ENCODE measurements at places on chromosomes 2 and 18.

GRCh38 chr18:30359521-30359920 is 683.0 kb downstream of the DSC3 start:
- DNase-seq, result no peak

DNA sequence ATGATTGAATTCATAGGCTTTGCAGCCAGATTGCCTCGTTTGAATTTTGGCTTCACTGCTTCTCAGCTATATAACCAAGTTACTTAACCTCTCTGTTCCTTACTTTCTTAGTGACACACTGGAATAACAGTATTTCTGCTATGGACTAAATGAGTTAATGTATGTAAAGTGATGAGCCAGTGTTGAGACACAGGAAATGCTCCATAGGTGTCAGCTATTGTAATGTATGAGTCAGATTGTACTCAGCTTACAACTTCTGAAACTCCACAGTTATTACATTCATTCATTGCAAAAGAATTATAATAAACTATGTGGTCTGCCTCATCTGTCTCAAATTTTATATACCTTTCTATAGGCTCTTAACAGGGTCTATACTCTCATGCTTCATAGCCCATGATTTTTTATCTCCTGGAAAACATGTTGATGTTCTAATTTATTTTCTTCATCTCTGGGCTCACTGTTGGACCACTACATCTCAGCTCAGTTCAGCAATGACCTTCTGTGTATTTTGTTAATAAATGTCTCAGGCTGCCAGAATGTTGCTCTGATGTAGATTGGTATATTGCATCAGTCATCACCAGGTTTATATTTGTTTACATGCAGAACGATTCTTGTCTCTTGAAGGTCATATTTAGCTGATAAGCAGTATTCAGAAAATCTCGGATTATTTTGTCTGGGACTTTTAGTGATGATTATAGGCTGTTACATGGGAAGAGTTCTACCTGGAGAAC is 76.2 kb downstream of the MAP3K20 start:
- DNase-seq, result no peak

DNA sequence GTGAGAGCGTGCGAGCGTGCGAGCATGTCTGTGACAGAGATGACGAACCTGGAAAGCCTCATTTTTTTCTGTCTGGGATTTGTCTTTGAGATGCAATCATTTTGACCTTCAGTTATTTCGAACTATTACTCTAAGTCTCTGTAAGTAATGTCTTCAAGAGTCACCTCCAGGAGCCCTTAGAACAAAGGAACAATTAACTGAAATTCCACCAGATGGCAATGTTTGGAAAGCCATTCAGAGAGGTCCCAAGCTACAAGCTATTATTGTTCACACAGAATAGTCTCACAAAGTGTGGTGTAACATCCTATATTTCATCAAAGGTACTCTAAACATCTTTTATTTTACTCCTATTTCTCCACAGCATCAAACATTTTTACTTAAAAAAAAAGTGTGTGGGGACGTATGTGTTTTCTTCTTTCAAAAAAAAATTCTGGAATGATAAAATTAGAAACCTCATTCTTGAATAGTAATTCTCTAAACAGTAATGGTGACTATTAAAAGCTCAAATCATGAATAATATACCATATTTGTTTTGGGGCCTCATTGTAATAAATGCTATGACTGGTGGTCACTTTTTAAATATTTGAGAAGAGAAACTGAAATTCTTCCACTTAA is 35.1 kb upstream of the MAPRE2 start:
- no peak for DNase-seq

GRCh38 chr18:8326763-8327394 is 282.4 kb upstream of the RAB12 start:
- DNase-seq, result no peak

GRCh38 chr2:7428454-7429204 is 511.4 kb downstream of the RNF144A start:
- no peak for DNase-seq

- DNase-seq, result no peak
These were observed 139.0 kb downstream of the DDX1 start for GRCh38 chr2:15730545-15731212.

GRCh38 chr2:164697688-164698461 is 76.6 kb upstream of the GRB14 start:
- DNase-seq, result no peak

GRCh38 chr2:223545830-223546229 is 56.3 kb downstream of the SCG2 start:
- no peak for DNase-seq

GRCh38 chr2:22788749-22789327 is 596.1 kb upstream of the KLHL29 start:
- DNase-seq, result no peak

GRCh38 chr18:58861861-58862301 is 2.8 kb upstream of the ZNF532 start:
- no peak for DNase-seq

DNA sequence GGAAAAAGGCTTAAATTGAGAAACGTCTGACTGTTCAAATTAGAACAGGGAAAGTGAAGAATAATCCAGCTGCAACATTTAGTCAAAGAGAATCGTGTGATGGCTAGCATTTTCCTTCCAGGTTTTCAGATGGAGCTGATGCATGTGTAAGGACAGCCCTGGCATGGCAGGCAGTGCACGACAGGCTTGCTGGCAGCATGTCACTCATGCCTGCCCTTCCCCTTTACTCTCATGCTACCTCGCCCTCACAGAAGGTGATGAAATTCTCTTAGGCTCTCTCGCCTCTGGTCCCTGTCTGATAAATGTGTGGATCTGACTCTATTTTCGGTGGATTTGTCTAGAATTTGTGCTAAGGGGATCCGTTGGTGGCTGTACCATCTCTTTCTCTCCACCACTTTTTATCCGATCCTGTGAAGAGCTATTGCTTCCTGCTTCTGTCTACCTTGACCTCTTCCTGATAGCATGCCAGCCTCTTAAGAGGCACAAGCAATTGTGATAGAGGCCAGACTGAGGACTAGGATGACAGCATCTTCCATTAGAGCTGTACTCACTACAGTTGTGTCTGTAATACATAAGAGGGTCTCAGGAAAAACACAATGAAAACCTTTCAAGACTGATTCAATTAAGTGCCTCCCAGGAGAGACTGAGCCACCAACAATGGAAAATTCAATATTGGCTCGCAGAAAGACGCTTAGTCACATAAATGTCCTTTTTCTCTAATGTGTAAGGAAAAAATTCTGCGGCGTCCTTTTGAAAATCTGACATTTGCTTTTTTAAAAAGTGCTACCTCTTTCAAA is 65.6 kb upstream of the NOSTRIN start:
- DNase-seq, result no peak

GRCh38 chr2:75570948-75571729 is 10.4 kb upstream of the EVA1A start:
- DNase-seq, result no peak

GRCh38 chr18:69469444-69469919 is 68.8 kb downstream of the DOK6 start:
- DNase-seq, result peak; percentile 43

DNA sequence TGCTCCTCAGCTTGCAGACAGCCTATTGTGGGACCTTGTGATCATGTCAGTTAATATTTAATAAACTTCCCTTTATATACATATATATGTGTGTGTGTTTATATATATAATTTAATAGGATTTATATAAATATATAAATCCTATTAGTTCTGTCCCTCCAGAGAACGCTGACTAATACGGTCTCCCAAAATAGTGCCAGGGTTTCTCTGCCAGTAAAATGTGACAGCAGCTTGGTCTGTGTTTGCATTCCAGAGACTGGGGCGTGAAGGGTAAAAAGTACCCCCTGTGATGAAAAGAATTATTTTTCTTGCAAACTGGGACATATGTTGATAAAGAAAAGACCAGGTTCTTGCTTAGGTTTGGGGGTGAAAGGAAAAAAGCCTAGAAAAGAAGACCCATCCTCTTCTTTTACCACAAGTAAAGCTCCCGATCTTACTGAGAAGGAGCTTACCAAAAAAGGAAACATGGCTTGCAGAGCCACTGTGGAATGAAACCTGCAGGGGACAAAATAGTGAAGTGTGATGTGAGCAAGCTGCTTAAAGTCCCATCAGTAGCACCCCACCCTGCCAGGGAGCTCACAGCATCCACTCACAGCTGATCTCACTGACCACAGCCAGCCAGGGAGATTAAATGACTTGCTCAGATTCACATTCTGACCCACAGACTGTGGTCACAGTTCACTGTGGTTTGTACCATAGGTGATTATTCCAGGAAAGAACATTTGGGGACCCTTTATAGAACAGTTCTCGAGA is 110.9 kb upstream of the RMP24 start:
- no peak for DNase-seq

DNA sequence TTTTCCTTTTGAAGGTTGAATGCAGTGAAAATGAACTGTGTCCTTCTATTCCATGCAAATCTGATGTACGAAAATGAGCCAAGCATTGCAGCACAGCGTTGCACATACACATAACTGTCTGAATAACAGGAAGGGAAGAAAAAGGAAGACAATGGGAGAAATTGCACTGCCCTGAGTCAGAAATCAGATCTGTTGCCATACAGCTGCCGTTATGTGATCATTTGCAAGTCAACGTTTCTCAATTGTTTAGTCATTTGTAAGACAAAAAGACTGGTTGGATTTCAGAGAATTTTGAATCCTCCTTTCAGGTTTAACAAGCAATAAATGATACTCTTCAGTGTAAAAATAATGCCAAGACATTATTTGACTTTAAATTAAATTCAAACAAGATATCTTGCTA is 284.1 kb downstream of the DSEL start:
- no peak for DNase-seq

DNA sequence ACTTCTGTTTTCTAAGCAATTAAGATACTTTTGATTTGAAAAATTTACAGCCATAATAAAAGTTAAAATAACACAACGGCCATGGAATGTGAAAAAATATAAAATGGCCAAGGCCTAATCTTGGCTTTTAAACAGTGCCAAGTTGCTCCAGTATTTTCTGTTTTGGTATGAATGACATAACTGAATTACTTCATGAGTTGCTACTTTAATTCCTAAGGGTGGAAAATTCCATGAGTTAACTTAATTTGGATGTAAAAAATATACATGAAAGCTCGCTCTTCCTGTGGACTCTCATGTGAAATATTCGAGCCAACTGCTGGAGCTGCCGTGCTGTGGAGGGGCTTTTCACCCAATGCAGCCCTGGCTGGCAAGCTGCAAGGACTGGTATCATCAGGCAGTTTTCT is 286.0 kb upstream of the CCDC68 start:
- no peak for DNase-seq

DNA sequence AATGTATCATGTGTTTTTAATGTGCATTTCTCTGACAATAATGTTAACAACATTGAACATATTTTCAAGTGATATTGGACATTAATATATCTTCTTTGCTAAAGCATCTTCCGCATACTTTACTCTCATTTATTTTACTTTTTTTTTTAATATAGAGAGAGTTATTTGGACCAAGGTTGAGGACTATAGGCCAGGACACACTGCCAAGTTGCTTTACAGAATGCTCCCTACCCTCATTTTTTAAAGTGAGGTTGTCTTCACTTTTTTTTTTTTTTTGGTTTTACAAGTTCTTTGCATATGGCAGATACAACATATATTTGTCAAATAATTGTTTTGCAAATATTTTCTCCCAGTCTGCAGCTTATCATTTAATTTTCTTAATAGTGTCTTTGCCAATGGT is 201.8 kb downstream of the OSR1 start:
- DNase-seq, result no peak

GRCh38 chr2:181431674-181432073 is 25.5 kb upstream of the ITGA4 start:
- DNase-seq, result no peak

DNA sequence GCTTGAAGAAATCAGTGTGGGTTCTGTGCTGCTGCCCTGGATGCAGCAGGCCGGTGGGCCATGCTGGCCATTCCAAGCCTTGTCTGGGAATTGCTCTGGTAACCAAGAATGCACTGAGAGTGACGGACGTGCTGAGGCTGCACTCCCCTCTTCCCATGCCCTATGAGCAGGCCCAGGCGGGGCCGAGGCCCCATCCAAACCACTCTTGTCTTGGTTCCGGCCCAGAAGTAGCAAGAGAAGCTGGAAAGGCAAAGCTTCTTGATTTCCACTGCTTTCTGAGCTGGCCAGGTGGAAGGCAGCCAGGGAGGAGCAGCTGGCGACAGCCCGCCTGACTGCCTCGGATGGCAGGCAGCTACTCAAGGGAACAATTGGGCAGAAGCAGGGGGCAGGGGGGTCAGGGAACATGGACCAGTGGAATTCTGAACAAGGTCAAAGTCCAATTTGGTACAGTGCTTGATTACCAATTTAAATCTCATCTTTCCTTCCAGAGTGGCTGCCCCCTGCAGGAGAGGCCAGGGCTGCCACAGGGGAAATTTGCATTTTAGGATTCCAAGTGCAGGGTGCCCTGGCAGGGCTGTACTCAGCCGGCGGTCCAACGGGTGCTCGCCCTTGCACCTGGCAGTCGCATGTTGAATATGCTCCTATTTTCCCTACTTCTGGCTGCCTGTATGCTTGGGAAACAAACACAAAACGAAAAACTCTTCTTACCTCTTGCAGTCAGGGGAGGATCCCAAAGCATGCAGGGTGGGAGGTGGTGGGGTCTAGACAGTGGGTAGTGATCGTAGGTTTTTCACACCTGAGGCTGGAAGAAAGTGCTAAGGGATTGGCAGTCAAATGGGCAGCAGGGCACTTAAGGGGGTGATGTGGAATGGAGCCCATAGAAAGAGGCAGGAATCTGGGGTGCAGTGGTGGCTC is 67.3 kb downstream of the LIPG start:
- DNase-seq, result no peak

GRCh38 chr2:3134026-3134571 is 243.5 kb downstream of the EIPR1 start:
- no peak for DNase-seq

DNA sequence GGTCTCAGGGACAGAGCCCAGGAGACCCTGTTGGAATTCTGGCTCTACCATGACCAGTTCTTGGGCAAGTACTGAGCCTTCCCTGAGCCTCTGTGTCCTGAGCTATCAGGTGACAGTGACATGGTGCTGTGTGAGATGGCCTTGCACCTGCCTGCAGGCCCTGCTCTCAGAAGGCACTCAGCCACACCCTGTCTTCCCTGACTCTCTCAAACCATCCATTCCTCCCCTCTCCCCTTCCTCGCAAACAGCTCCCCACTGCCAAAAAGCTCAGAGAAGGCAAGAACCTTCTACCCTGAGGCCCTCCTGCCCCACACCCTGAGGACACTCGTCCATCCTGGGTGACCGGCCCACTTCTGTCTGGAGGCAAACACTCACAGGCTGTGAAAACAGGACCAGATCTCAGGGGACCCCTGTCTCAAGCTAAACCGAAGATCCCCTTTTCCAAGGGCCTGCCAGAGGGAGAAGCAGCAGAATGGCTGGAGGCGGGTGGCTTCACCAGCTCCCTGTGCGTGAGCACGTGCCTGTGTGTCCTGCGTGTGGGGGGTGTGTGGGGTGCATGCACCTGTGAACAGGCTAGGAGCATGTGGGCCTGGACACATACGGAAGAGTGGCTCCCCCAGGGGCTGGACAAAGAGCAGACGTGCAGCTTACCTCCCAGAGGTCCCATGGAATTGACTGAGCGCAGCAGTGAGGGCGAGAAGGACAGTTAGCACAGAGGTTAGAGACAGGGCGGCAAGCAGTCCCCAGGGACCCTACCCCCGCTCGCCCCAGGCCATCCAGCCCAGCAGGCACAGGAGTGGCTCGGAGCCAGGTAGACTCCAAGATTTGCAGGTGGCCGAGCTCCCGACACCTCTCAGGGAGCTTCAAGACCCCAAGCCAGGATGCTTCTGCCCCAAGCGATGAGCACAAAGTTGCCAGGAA is 53.9 kb downstream of the BIN1 start:
- DNase-seq, result no peak

Data from stimulated activated naive CD8-positive, alpha-beta T cell treated with anti-CD3 and anti-CD28 coated beads, Interleukin-15, amount 100 ng/mL, for 72 hours (primary cell).